ENCODE measurements at places on chromosomes 6 and 20.

GRCh38 chr6:3795836-3796718 lies 44.6 kb upstream of the PXDC1 start:
- DNase-seq: no peak

- no peak for DNase-seq
These were observed 105.5 kb upstream of the BACH2 start for GRCh38 chr6:90401933-90402830.

- DNase-seq: no peak
These were observed 23.9 kb downstream of the PPP1R16B start for GRCh38 chr20:38829296-38829875.

GRCh38 chr6:155093430-155093829 lies 98.3 kb downstream of the TIAM2 start:
- no peak for DNase-seq

DNA sequence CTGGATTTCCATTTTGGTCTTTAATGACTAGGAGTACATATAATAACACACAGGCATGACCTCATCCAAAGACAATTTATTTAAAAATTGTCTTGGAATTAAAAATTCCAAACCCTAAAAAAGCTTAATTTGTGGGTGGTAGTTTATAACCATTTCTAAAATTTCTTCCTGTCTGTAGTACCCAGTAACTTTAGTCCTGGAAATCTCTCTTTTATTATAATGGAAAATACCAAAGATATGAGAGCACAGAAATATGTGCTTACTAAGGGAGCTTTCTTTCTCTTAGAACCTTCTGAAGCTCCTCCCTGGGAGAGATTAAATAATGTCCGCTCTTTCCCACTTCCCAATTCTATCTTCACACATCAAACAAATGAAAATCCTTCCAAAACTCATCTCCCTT lies 70.5 kb upstream of the PRL start:
- no peak for DNase-seq

DNA sequence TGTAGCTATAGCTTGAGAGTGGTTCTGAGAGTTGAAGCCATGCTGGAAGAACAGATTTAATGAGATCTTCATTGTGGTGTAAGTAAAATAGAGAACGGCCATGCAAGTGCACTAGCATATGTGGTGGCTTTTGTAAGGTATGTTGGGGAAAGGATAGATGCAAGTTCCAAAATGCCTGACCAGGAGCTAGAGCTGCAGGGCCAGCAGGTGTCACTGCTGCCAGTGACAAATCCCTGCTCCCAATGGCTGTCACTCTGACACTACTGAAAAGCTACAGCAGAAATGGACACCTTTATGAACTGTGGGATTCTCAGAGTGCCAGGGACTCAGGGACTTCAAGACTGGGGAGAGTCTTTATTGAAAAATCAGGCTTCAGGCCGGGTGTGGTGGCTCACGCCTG lies 23.1 kb upstream of the VIP start:
- no peak for DNase-seq

DNA sequence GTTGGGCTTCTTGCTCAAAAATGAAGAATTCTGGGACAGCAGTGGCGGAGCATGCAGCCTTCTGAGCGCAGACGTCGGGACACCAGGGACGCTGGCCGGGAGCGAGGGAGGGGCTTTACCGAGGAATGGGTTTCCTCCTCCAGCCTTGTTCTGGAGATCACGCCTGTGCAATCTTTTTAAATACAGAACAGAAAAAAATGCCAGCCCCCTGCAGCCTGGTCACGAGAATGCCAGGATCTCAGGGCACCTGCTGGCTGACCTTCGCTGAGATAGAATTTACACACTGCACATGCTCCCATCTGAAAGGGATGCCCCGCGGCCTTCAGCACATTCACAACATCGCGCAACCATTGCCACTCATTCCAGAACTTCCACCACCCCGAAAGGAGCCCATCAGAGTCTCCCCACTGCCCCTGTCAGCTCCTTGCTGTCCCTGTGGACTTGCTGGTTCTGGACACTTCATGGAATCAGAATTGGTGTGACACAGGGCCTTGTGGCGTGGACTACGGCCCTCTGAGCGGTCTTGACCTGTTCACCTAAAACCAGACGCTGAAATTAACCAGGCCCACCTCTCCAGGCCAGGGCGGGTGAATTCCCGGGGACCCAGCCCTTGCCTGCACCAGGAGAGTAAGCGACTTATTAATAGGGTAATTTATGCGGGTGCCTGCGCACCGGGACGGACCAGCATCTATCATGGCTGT lies 20.6 kb upstream of the BHLHE23 start:
- no peak for DNase-seq

DNA sequence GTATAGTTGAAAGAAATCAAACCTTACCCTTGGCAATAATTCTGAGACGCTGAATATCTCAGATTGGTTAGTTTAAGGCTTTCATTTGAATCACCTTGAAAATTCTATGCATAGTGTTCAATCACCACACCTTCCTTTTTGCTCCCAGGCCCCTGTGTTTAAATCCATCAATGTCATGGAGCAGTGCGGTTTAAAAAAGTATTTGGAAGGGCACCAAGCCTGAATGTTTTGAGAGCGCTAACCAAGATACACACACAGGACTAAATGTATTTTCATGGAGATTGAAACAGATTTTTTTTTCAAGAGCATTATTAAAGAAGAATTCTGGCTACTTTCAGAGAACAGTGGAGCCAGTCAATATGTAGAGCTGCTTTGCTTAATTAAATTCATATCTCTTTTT lies 195.7 kb downstream of the CENPW start:
- DNase-seq: no peak

DNA sequence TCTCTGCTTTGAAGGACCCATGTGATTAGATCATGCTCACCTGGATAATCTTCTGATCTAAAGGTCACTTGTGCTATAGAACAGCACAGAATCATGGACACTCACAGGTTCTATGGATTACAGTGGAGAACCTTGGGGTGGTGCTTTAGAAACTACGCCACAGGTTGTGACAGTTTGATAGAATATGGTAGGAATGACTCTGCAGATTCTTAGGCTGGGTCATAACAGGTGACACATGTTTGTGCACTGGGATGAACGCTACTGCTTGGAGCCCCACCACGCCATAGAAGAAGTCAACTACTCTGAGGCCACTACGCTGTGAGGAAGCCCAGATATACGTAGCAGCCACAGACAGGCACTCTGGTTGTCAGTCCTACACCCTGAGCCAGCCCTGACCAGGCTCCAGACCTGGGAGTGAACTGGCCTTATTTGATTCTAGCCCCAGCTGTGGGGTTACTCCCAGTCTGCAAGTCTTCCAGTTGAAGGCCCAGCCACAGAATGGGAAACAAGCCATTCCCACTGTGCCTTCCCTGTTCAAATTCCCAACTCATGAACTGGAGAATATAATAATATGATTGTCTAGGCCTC lies 99.0 kb upstream of the SLC24A3 start:
- DNase-seq: no peak

DNA sequence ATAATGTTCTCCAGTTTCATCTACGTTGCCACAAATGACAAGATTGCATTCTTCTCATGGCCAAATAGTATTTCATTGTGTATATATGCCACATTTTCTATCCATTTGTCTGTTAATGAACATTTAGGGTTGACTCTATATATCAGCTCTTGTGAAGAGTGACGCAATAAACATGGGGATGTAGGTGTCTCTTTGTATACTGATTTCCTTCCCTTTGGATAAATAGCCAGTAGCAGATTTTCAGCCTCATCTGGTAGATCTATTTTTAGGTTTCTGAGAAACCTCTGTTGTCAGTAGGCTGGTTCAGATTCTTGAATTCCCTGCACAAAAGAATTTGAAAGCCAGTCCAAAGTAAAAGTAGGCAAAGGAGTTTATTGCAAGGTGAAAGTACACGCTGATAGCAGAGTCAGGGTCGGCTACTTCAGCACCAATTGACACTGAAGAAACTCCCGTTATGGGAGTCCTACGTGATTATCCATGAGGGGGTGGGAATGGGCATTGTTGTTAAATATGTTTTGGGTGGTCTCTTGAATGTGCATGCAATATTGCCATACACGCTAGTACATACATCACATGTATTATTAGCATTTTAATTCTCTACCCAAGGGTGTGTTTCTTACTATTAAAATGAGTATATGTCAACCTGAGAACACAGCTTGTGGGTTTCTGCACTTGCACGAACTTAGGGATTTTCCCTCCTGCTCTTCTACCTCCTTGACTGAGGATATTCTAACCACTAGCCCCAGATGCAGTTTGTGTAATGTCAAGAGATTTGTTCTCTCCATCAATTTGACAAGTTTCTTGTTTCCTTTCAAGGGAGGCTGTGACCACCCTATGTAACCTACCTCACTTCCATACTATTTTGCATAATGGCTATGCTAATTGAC lies 14.4 kb upstream of the SLC17A2 start:
- no peak for DNase-seq

GRCh38 chr6:111737065-111737521 lies 131.4 kb upstream of the TRAF3IP2 start:
- no peak for DNase-seq

- DNase-seq: no peak
These were observed 207.5 kb downstream of the MANEA start for GRCh38 chr6:95784869-95785268.

DNA sequence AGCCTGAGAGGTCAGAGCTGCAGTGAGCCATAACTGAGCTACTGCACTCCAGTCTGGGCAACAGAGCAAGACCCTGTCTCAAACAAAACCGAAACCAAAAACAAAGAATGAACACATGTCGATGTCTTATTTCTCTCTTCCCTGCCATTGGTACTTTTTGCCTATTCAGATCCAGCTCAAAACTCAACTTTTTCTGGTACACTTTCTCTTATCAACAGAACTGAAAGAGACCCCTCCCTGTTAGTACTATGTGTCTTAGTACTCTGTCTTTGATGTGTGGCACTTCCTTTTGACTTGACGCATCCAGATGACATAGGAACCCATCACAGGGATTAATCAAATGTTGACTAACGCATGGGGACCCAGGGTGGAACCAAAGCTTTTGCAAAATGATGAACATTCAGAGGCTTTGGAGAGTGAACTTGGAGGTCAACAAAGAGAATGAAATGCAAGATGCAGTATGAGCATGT lies 44.8 kb downstream of the AKAP12 start:
- DNase-seq: no peak

- no peak for DNase-seq
These were observed 49.4 kb downstream of the PFDN4 start for GRCh38 chr20:54257071-54257816.

DNA sequence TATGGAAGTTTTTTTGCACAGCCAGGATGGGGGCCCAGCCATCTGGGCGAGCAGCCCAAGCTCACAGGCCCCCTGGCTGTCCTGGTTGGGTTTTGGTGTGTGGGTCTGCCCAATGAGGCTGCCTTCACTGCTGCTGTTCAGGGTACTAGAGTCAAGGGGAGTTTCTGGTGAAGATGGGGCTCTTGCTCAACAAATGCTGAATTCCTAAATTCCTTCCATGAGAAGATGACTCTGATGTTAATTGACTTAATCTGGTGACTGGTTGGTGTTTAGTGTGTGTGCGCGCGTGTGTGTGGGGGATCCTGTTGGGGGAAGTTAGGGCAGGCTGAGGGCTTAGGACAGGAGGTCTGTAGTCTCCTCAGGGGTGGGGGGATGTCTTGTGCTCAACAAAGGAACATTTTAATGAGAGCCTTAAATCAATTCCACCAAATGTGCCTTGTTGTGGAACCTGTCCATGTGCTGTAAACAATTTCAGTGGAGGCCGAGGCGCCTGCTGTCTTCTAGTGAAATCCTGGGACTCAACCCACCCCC lies 1.9 kb downstream of the PTK7 start:
- DNase-seq: no peak

DNA sequence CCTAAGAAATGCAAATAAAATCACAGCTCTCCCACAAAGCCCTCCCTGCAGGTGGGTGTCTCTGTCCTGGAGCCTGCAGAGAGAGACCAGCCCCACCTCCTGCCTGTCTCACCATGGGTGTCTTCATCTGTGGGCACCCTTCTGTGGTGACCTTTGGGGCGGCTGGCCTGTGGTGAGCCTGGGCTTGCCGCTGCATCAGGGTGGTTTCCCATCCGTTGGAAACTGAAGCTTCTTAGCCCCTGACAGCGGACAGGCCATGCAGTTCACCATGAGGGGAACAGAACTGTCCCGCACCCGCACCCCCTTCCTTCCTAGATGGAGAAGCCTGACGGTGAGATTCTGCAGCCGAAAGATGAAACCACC lies 42.3 kb upstream of the FRMD1 start:
- no peak for DNase-seq

- no peak for DNase-seq
These were observed 791 bp upstream of the STX11 start for GRCh38 chr6:144149558-144149893.

- no peak for DNase-seq
These were observed 5.0 kb upstream of the ADGRF1 start for GRCh38 chr6:47047097-47047478.

GRCh38 chr6:41651246-41651961 lies 13.1 kb downstream of the MDFI start:
- no peak for DNase-seq

DNA sequence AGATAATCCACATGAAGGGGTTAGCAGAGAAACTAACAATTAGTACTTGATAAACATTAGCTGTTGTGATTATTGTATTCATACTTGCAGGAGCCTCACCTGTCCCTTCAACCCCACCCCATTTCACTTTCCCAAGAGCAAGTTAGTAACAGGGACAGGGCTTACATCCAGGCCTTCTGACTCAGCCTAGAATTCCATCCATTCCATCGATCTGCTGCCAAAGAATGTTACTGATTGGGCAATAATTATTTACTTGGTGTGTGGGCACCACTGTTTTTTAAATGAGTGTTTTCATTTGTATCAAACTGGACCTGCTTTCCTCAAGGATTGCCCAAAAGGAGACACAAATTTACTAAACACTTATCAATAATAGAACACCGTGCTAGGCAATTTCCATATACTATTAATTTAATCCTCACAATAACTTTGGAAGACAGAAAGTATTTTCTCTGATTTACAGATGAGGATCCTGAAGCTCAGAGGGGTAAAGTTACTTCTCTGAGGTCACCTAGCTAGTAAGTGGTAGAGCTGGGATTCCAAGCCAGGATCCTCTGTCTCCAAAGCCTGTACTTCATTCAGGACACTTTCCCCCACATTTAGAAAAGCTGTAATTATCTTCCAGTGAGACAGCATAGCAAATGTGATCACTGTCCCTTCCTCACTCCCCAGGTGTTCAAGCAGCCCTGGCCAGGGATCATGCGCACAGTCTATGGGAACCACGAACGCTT lies 32.8 kb downstream of the GSS start:
- no peak for DNase-seq

DNA sequence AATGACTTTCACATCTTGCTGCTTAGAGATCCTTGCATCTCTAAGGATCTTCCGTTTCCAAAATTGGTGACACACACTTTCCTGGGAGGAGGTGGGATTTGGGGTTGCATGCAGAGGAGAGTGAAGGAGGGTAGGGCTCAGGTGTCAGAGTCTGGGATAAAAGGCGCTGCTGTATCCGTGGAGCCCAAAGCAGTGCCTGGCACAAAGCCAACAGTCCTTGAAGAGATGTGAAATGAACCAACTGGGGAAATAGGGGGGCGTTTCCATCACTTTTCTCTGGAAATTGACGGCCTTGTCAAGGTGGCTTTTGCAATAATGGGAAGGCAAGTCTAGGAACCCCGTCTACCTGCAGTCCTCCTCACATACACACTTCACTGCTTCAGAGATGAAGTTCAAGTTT lies 59.5 kb upstream of the NELFCD start:
- no peak for DNase-seq
